ENCODE measurements at places on chromosomes 11 and 22. TPM values are rescaled to one million over a fixed set of nuclear protein-coding genes. Genes with fewer than 3 reads are reported as not detected.

The TSGA10IP gene
- total RNA-seq = not detected

The ADAMTS15 gene
- total RNA-seq = 10.1 TPM

The ANKRD13D gene
- total RNA-seq = 31.1 TPM

The HORMAD2 gene
- total RNA-seq = 1.2 TPM

The TEX54 gene
- not detected for total RNA-seq

The MUC6 gene
- 0.24 TPM for total RNA-seq

The OR8G1 gene
- 1.9 TPM for total RNA-seq

The ZP1 gene
- 0.96 TPM for total RNA-seq

The TRIM6 gene
- 4.1 TPM for total RNA-seq

The UPK3A gene
- not detected for total RNA-seq

The TNNI2 gene
- not detected for total RNA-seq
